NCI-H187 treated with DMSO at 0.1 percent for 48 hours (cell line): ENCODE measurements at places on chromosomes 4 and X.

DNA sequence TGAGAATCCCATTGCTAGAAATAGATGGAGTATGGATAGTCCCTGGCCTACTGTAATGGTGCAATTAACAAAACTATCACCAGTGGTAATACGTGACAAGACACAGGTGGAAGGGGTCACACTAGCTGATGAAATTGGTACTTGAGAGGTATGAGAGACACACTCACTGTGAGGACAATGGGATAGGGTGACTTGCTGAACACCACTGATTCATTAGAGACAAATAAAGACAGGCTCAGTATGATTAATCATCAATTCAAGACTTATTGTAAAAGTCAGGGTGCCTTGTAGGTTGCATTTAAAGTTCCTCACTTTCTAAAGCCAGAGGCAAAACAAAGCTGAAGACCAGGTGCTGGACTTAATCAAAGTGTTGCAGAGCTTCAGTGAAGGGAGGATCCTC, 361.6 kb upstream of the EMCN start:
- no peak for DNase-seq

- DNase-seq: no peak
Measured at GRCh38 chr4:23911675-23912455, 22.0 kb upstream of the PPARGC1A start.

- no peak for DNase-seq
Measured at GRCh38 chr4:161167539-161167938, 996.3 kb downstream of the FSTL5 start.

DNA sequence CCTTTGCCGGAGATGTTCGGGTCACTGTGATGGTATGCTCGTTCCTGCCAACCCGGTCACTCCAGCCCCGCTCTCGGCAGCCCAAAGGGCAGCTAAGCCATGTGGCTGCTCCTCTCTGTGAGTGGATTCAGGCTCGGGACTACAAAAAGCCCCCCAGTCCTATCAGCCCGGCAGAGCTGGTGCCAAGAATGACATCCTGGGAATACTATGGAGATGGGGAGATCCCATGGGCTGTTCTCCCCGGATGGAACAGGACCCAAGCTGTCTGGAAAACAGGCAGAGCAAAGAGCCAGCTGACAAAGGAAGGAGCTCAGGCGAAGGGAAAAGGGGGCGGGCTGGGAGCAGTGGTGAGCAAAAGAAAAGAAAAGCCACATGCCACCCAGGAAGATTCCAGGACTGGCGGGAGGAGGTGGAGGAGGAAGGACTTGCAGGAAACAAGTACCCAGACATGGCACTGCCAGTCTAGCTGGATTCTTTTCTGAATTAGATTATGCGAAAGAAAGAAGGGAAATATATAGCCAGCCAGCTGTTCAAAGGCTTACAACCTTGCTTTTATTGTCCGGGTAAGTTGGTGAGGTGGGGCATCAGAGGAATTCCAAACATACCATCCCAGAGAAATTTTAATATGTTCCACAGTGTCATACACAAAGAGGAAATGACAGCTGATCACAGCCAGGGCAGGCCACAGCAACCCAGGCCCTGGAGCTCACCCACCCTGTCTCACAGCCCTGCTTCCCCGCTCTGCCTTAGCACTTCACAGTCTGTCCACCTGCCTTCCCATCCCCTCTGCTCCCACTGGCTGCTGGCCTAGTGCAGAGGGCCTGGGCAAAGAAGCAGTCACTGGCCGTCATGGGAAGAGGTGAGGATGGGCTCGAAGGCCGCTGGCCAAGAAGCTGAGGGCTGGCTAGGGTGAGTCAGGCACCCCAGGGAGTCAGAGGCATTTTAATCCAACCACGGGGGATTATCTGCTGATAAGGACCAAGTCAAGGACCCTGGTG, 3.4 kb downstream of the NDP start:
- DNase-seq: no peak

- no peak for DNase-seq
Measured at GRCh38 chr4:53141308-53141707, 224.6 kb downstream of the SCFD2 start.

DNA sequence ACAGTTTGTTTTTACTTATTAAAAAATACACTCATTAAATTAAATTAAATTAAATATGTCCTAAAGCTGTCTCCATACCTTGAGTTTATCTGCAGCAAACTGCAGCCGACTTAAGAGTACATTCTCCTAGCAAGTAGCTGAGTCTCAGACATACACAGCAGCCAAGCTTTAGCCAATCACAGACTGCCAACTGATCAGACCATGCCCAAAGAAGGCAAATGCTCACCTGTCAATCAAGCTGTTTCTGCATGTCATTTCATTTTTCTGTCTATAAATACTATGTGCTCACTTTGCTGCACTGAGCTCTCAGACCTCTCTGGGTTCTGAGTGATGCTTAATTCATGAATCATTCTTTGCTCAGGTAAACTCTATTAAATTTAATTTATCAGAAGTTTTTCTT, 280.9 kb upstream of the EPHA5 start:
- no peak for DNase-seq

- no peak for DNase-seq
Measured at GRCh38 chrX:39854772-39855747, 242.7 kb downstream of the BCOR start.

GRCh38 chrX:828411-828959, 197.9 kb downstream of the SHOX start:
- no peak for DNase-seq

DNA sequence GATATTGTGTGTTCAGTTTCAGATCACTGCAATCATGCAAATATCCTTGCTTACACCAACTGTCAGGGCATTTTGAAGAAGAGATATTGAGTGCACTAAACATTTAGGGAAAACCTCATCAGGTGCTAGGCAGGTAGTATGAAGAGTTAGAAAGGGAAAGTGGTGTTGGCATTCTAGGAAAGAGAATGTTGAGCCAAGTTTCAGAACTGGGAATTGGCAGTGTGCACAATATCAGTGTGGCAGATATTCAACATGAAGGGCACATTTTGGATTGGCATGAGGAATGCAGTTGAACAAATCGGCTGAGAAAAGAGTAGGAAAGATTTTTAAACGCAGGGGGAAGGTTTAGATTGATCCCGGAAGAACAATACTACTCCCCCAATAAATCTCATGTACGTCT, 43.4 kb upstream of the SMAD1 start:
- no peak for DNase-seq

- DNase-seq: no peak
Measured at GRCh38 chr4:118357601-118358000, 4.8 kb upstream of the PRSS12 start.

DNA sequence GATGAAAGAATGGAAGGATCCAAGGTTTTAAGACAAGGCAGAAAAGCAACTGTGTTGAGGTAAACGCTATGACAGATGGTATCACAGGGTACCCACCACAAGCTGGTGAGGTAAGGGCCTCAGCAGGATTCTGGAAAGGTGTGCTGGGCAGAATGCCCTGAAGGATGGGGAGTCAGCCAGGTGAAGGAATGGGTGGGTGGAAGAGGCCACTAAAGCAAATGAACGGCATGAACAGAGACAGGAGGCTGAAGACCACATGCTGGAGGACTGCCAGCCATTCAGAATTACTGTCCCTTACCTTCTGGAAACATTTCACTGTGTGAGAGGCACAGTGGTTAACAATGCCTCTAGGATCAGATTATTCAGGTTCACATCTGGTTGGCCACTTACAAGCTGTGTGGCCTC, 23.6 kb downstream of the GPRIN3 start:
- no peak for DNase-seq

DNA sequence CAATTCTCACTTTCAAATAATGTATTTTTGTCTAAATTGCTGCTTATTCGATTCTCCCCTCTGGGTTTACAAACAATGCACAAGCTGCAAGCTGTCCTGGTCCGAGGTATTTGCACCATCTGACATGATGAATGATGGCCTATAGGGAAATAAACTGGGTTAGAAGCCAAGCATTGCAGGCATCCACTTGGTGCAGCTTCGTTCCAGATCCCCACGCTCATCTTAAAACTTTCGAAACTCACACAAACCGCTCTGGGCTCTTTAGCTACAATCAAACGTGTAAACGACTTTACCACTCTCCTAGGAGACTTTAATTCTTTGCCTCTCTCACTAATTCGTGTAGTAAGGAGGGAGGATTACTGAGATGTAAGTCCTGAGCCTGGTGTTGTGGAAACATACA, 19.0 kb downstream of the PHKA2 start:
- DNase-seq: no peak

GRCh38 chr4:140070366-140070765, 83.6 kb downstream of the MAML3 start:
- DNase-seq: no peak

DNA sequence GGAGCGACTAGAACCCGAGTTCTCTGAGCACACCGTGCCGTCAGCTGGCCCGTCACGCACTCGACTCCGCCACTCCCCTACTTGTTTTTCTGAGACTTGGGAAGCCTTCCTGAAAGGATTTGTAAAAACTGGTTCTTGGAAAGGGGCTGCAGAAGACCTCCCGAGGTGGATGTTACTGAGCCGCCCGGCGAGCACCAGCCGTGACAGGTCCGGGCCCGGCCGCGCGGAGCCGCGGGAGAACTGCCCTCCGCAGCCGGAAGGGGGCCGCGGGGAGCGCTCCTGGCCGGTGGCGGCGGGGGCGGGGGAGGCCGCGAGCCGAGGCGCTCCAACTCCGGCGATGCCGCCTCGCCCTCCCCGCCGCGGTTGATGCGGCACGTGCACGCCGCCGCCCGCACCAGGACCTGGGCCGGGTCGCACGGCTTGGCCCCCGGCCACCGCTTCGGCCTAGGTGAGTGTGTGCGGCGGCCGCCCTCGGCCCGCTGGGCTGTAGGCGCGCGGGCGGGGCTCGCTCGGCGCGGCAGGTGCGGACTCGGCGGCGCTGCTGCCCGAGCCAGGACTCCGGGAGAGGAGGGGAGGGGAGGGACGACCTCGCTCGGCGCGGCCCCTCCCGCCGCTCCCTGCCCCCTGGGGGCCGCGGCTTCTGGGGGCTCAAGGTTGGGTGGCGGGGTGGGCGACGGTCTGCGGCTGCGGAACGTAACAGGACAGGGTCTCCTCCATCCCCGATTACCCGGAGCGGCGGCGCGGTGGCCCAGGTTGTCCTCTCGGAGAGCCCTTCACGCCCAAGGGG, 1.7 kb downstream of the SPRY1 start:
- no peak for DNase-seq
